CD4-positive, alpha-beta T cell treated with Interleukin-21 for 1 hour (primary cell): ENCODE measurements at places on chromosomes 4 and X.

- no peak for DNase-seq
These were observed 258.2 kb downstream of the PPP1R2C start for GRCh38 chrX:42519666-42520231.

- no peak for DNase-seq
These were observed 16.0 kb downstream of the ZNF185 start for GRCh38 chrX:152913910-152914309.

- peak; percentile 32 for DNase-seq
These were observed 64.3 kb downstream of the TMEM131L start for GRCh38 chr4:153530284-153530999.

- DNase-seq, result no peak
These were observed 59.6 kb upstream of the GPR174 start for GRCh38 chrX:79084923-79085322.

DNA sequence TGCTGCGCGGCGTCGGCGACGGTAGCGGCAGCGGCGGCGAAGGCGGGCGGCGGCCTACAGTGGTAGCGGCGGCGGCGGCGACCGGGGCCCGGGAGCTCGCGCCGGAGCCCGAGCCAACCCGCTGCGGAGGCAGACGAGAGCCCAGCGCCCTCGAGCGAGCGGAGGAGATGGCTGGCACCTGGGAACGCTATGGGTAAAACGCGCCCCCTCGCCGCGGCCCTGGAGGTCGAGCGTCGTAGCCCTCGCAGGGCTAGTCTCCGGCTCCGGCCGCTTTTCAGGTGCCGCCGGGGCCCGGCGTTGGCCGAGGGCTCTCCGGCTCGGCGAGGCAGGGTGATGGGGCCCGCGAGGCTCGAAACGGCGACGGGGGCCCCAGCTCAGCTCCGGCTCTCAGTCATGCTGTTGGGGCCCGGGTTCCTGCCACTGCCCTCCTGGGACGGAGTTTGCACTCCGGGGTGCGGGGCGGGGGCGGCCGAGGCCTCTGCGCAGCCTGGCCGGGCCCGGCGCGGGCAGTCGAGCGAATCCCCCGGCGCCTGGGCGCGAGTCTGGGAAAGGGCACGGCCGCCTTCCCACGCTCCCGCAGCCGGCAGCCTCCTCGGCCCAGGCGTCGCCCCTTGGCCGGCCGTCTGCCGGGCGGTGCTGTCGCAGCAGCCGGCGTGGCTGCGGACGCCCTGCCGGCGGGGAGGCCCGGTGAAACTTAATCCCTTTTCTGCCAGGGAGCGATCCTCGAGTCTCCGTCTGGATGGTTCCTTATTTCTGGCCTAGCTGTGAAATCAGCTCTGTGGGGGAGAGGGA is 768 bp downstream of the MID2 start:
- no peak for DNase-seq

GRCh38 chr4:163958751-163959150 is 464.3 kb downstream of the TMA16 start:
- no peak for DNase-seq

DNA sequence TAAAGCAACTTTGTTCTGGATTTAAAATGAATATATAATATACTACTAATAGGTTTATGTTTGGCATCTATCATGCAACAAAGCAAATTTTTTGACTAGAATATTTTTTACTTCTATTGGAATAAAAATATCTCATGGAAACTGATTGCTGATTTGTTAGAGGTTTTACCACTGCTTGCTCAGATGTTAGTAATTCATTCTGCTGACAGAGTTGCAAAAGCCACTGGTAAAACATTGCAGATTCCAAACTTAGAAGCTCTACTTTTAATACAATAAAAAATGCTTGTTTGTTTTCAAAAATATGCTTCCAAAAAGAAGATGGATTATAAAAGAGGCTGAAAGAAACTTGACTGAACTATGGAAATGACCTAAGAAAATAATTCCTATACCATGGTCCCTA is 795.2 kb downstream of the PCDH18 start:
- no peak for DNase-seq
